ENCODE measurements at places on chromosomes 5 and 9.
A peak's percentile ranks its signal among the peaks of the same experiment; 100 is the strongest.

GRCh38 chr5:134547066-134547465, 21.6 kb downstream of the JADE2 start:
- no peak for DNase-seq

- peak; percentile 21 for DNase-seq
Observed at GRCh38 chr5:133245191-133246052, 193.6 kb downstream of the HSPA4 start.

DNA sequence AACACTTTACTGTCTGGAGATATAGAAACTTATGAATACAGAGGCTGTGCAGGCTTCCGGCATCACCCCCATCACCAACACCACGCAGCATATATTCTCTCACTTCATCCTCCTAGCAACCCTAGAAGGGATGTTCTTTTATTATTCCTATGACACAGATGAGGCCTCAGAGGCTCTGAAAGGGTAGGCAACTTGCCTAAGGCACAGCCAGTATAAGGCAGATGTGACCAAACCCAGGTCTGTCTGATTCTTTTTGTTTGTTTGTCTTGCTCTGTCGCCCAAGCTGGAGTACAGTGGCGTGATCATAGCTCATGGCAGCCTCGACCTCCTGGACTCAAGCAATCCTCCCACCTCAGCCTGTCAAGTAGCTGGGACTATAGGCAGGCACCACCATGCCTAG, 22.8 kb upstream of the CORO2A start:
- DNase-seq: no peak

- no peak for DNase-seq
Observed at GRCh38 chr5:101687349-101687985, 608.6 kb downstream of the SLCO4C1 start.

DNA sequence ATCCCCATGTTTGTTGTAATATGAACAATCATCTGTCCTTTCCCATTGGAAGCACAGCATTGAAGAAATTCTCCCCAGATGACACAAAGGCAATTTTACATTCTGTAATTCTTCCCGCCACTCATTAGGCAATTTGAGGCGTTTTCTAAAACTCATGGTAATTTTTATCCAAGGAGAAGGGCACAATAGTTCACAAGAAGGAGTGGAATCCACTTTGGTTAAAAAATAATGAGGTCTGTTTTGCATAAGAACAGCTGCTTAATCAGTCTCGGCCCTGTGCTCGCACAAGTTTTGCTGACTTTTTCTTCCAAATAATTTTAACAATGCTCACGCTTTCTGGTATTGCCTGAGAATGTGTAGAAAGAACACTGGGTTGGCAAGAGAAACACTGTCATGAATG, 94.0 kb downstream of the CAVIN4 start:
- no peak for DNase-seq

DNA sequence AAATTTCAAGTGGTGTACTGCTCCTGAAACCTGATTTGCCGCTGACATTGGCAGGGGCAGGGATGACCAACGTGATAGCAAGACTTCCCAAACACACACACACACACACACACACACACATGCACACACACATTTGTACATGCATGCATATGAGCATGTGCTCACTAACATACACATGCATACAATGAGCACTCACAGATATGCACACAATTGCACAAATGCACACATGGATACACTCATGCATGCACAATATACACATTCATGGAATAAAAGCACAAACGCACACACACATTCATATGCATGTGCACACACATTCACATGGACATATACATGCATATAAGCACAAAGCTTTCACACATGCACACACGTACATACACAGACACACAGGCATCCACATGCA, 181.2 kb upstream of the ZNF618 start:
- no peak for DNase-seq

DNA sequence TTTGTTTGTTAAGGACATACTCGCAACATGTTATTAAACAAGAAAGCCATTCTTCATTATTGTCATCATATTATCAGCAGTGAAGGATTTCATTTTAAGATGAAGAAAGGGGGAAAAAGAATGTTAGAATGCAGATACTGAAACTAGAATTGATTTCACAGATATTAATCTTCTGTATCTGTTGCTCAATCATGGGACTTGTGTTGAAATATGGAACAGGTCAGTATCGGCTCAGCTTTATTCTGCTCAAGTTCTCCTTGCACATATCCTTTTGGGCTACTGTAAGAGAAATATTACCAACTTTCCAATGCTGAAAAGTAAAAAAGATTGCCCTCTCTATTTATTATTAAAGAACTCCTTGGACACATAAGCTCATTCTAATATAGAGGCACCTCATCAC, 13.8 kb upstream of the ANXA1 start:
- DNase-seq: no peak

DNA sequence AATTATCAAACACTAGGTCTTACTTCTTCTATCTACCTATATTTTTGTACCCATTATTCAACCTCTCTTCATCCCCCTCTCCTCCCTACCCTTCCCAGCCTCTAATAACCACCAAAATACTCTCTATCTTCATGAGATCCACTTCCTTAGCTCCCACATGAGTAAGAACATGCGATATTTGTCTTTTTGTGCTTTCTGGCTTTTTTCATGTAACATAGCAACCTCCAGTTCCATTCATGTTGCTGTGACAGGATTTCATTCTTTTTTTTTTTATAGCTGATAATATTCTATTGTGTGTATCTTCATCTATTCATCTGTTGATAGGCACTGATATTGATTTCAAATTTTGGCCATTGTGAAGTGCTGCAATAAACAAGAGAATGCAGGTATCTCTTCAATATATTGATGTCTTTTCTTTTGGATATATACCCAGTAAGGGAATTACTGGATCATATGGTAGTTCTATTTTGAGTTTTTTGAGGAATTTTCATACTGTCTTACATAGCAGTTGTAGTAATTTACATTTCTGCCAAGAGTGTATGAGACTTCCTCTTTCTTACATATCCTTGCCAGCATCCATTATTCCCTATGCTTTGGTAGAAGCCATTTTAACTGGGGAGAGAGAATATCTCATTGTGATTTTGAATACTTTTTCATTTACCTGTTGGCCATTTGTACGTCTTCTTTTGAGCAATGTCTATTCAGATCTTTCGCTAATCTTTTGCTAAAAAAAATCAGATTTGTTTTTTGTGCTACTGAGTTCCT, 156.8 kb downstream of the DCP2 start:
- DNase-seq: no peak

- DNase-seq: no peak
Observed at GRCh38 chr9:4553951-4554381, 63.7 kb downstream of the SLC1A1 start.

DNA sequence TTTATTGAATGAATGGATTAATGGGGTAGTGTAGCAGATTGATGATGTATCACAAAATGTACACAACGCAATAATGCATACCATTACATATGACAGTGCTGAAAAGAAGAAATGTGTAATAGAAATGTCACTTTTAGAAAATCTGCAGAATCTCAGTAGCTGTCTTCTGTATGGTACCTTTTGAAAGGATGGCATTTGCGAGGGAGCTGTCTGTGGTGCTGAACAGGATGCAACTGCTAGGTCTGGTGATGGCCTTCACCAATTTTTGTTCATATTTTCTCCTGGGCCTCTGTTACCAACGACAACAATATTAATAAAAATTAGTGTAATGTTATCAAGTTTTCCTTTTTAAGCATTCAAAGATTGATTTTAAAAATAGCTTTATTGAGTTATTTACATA, 36.2 kb upstream of the OTULIN start:
- no peak for DNase-seq

DNA sequence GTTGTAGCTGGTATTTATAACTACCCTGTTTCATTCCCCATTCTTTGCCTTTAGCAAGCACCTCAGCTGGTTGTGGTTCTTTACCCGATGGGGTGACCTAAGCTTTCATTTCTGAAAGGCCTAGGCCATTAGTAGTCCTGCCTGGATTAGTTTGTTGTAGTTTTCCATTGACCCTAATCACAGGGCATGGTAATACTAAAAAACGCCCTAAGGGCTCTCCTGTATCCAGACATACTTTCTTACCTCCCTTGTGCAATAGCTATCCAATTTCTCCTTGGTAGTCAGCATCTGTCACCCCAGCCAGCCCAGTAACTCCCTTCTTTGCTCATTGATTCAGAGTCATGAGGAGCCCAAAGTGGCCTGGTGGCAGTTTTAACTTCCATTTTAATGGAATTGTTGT, 24.0 kb downstream of the TMOD1 start:
- no peak for DNase-seq

- DNase-seq: no peak
Observed at GRCh38 chr9:3455717-3456116, 70.1 kb downstream of the RFX3 start.

GRCh38 chr9:98763986-98764745, 32.2 kb downstream of the ANKS6 start:
- DNase-seq: no peak

GRCh38 chr9:104968025-104968982, 40.3 kb upstream of the ABCA1 start:
- DNase-seq: peak; percentile 71

- no peak for DNase-seq
Observed at GRCh38 chr9:32877639-32878217, 94.4 kb downstream of the TMEM215 start.

GRCh38 chr9:114163517-114163951, 8.2 kb downstream of the COL27A1 start:
- no peak for DNase-seq

DNA sequence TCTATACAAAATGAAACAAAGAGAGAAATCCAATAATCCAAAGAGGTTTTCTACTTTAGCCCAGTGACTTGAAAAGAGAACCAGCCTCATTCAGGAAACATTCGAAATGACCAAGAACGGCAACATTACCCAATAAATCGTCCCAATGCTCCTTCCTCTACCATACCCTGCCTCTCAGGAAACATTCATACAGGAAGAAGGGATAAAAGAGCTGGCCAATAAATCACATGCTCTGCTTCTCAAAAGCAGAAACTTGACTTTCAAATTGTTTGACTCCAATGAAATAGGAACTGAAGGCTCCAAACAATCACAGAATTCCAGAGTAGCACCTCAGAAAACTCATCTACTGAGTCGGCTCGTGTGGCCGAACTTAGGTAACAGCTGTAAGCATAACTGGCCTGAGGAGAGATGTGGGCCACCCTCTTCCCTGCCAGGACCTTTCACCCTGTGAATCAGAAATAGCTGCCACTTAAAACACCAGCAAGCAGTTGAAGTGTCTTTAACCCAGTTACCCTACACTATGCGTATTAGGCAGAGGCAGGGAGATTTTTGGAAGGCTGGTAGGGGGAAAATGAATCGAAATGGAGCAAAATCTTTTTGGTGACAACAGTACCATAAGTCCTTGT, 14.6 kb downstream of the ARL15 start:
- DNase-seq: no peak

- DNase-seq: no peak
Observed at GRCh38 chr5:154474396-154475334, 3.4 kb downstream of the HAND1 start.

- no peak for DNase-seq
Observed at GRCh38 chr5:119470851-119471451, 18.7 kb downstream of the HSD17B4 start.

- no peak for DNase-seq
Observed at GRCh38 chr9:13750639-13751038, 471.1 kb upstream of the MPDZ start.

DNA sequence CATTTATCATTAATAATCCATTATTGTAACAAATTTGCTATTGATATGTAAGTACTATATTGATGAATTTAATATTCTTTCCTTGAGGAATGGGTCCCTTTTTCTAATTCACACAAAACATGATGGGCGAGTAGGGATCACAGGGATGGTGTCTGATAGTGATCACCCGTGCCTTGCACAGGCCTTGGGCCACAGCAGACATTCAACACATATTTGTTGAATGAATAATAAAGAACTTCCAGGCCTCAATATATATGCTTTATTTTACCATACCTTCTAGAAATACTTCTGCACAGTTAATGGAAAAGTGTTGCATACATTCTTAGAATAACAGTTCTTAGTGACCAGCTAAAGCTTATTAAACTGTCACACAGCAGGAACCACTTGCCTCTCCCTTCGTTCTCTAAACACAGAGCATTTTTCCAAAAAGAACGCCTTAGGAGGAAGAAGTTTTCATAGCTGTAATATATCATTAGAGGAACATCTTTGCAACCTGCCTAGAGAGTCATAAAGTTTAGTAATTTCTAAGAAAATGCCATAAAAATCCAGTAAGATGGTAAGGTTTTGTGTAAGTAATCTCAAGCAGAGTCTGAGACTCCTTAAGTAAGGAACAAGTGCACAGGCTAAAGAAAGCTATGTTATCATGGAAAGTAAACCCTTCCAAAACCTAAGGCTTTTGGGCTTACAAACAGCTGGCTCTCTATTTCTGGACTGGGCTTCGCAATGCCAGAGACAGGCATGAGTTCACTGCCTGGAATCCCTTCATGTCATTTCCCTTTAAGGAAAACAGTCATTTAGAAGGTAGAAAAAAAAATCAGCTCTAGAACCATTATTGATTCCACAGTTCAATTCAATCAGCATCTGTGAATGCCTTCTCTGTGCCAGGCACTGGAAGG, 17.7 kb downstream of the TTLL11 start:
- no peak for DNase-seq

- DNase-seq: peak; percentile 91
Observed at GRCh38 chr5:136457390-136458013, 92.2 kb upstream of the TRPC7 start.

GRCh38 chr5:179793468-179794139, at the start of gene LTC4S:
Gene LTC4S (plus strand): TSS chr5:179793986. CDS start chr5:179794081, 95 bp downstream.
- DNase-seq: no peak

GRCh38 chr5:34867660-34868059, 28.7 kb downstream of the TTC23L start:
- no peak for DNase-seq

GRCh38 chr9:127519301-127520166, 68.2 kb downstream of the LRSAM1 start:
- no peak for DNase-seq

- DNase-seq: no peak
Observed at GRCh38 chr5:50898966-50899365, 232.5 kb downstream of the PARP8 start.

- no peak for DNase-seq
Observed at GRCh38 chr5:83955916-83956315, 235.3 kb upstream of the HAPLN1 start.

GRCh38 chr5:141100243-141100805, at the start of gene PCDHB3:
Gene PCDHB3 (plus strand): TSS chr5:141100473. CDS start chr5:141100650, 177 bp downstream.
- DNase-seq: no peak

- peak; percentile 9 for DNase-seq
Observed at GRCh38 chr9:90309809-90310520, 332.7 kb downstream of the DIRAS2 start.

DNA sequence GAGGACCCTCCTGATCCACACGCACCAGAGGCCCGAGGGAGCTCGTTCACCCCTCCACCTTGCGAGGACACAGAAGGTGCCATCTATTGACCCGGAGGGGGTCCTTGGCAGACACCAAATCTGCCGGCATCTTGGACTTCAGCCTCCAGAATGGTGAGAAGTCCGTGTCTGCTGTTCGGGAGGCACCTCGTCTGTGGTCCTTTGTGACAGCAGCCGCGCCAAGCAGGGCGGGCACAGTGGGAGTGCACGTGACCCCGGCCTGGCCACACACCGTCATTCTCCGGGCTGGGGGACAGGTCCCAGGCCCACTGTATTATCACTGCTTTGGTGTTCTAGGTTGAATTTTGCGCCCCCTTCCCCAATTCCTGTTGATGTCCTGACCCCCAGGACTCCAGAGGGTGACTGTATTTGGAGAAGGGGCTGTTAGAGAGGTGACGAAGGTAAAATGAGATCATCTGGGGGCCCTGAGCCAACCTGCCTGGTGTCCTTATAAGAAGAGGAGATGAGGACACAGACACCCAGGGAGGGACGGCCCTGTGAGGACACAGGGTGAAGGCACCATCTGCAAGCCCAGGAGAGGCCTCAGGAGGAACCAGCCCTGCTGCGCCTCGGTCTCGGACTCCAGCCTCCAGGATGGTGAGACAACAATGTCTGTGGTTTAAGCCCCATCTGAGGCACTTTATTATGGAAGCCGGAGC, 15.7 kb downstream of the LPCAT1 start:
- DNase-seq: no peak
